CD4-positive, alpha-beta T cell (primary cell): ENCODE measurements at places on chromosomes 4 and X. TPM values are rescaled to one million over a fixed set of nuclear protein-coding genes. Genes with fewer than 3 reads are reported as not detected.

The SGCB gene
- 3.8 TPM for total RNA-seq

The DEFB131A gene
- not detected for total RNA-seq

DNA sequence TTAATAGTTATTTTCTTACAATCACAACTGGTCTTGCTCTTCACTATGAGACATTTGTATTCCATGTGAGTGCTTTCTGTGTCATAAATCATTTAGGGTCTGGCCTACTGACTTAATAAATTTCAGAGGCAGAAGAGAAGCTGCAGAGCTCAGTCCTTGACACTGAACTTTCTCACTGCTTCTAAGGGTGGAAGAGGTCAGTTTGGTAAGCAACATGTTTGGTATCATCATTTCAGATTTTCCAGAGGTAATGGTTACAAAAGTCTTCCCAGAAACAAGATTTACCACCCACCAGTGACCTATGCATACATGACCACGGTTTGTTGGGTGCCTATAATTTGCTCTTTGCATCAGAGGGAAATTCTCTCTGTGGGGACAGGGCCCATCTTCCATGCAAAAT lies 148.6 kb downstream of the NR3C2 start:
- DNase-seq = no peak

DNA sequence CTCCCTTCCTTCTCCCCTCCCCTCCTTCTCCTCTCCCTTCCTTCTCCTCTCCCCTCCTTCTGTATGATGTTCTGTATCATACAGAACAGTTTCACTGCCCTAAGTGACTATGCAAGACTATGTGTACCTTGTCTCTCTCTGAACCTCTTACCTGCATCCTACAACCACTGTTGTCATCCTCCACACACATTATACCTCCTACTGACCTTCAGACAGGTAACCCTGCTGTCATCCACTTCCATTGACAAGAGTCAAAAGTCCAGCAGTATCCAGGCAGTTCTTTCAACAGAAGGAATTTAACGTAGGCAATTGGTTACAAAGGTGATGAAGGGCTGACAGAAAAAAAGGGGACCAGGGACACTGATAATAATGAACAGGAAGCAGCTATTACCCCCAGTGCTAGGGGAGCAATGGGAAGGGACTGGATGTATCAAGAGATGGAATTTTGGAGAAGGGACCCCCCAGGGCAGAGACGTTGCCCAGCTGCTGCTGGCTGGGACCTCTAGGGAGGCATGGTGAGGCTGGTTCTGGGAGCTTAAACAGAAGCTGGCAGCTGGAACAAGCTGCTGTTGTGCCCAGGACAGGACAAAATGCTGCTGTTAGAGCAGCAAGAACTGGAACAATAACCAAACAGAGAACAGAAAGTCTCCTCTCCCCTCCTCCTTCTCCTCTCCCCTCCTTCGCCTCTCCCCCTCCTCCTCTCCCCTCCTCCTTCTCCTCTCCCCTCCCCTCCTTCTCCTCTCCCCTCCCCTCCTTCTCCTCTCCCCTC lies 84.7 kb downstream of the DCTD start:
- no peak for DNase-seq

The F8 gene
- total RNA-seq = 0.67 TPM

DNA sequence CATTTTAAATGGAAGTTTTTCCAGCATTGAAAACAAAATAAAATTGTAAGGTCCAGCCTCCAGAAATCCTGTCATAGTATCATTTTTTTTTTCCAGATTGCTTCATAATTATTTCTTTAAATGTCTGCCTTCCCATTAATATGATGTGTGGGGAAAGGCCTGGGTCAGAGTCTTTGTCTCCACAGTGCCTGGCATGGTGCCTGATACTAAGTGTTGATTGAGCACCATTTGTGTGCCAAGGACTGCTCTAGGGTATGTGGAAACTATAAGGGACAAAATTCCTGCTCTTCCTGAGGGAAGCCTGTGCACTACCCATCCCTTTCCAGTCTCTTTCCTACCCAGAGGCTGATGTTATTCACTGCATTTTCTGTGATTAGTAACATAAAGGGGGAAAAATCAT lies 53.1 kb upstream of the BEND4 start:
- no peak for DNase-seq

The PNMA6F gene
- not detected for total RNA-seq

DNA sequence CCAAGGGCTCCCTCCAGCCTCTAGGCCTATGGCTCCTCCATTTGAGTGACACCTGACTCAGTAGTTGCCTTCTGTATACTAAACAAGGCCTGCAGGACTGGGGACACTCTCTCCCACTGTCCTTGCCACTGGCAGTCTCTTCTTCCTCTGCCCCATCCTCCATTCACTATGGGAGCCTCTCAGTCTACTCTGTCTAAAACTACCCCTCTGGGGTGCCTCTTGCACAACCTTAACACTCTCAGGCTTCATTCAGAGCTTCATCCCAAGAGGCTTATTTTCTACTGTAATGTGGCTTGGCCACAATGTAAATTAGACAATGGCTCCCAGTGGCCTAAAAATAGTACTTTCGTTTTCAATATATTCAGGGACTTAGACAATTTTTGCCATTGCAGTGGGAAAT lies 133.0 kb downstream of the ZC4H2 start:
- DNase-seq = no peak

DNA sequence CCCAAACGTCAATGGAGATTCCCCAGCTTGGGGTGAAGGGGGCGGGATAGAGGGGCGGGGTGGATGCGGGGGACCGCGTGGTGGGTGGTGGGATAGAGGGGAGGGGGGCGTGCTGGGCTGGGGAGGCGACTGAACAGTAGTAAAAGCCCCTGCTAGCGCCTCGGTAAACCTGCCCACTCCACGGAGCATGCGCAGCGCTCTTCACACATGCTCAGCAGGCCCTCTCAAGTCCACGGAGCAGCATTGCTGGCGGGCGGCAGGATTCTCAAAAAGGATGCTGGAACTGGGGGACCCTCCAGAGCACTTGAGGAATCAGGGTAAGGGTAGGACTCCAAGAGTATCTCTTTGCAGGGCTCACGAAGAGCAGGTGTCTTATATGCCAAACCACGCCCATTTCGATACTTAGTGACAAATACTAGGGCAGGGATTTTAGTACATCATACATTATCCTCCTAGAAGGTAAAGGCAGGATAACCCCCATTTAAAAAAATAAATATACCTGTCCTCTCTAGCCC lies 378 bp upstream of the RPS6KA6 start:
- DNase-seq = no peak

- DNase-seq = no peak
Observed at GRCh38 chrX:110133735-110134370, 130.9 kb downstream of the TMEM164 start.

DNA sequence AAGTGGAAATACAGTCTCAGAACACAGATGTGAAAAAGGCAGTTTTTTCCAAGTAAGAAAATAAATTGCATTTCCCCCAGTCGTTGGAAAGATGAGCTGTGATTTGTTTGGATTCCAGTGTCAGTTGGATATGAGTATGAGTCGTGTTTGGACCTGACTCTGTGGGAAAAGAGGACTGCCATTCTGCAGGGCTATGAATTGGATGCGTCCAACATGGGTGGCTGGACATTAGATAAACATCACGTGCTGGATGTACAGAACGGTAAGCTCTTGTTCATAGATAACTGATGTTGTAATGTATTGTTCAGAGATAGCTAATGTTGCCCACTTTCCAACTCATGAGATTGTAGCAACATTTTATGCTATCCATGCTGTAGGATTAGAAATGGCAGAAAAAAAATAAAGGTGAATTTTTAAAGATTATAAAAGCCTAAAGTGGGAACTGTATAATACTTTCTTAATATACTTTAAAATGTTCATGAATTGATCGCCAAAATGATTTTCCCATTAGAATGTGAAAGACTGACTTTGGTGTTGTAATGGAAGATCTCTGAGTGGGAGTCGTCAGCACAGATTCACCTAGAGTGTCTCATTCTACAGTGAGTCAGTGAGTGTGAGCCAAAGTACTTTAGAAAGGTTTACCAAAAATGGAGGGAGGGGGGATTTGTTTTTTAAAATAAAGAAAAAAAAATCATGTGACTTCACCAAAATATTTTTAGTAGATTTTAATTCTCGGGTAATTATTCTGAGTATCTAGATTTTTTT lies 178.7 kb downstream of the DCTD start:
- DNase-seq = no peak

The ABLIM2 gene
- 2.7 TPM for total RNA-seq

GRCh38 chrX:37779857-37780256 lies at the start of gene CYBB:
Gene CYBB, plus strand, starts transcription at chrX:37780059. Its CDS starts 19 bp downstream, at chrX:37780078.
- no peak for DNase-seq

- DNase-seq = no peak
Observed at GRCh38 chrX:34146906-34147305, 14.8 kb upstream of the FAM47A start.
